ENCODE measurements at places on chromosomes 1 and 21. TPM values are rescaled to one million over a fixed set of nuclear protein-coding genes. Genes with fewer than 3 reads are reported as not detected.

The ARHGEF10L gene
- 37.0 TPM for total RNA-seq

The MDM4 gene
- 88.5 TPM for total RNA-seq

The CD52 gene
- total RNA-seq, result 27.1 TPM

- DNase-seq, result no peak
These were observed 6.5 kb downstream of the AK5 start for GRCh38 chr1:77288275-77288674.

DNA sequence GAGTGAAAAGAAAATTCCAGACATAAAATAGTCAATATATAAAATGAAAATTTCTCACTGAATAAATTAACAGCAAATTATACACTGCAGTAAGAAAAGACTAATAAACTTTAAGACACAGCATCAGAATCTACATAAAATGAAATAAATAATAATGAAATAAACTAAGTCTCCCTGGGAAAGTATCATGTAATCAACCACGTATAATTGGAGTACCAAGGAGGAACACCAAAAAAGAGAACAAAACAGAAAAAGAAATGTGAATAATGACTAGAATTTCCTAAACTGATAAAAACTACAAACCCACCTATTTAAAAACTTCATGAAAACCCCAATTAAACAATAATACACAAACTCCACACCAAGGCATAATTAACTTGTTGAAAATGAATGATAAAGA, 43.6 kb downstream of the SASS6 start:
- no peak for DNase-seq

All from mesenteric fat pad (tissue), 1 donor.